ENCODE measurements at places on chromosomes 4 and X.
A peak's percentile ranks its signal among the peaks of the same experiment; 100 is the strongest.

- no peak for DNase-seq
These were observed 431.2 kb upstream of the FAM47C start for GRCh38 chrX:36577006-36577405.

- no peak for DNase-seq
These were observed 34.7 kb downstream of the MANBA start for GRCh38 chr4:102726068-102726467.

- peak; percentile 4 for DNase-seq
These were observed 1.1 kb downstream of the SLIT2 start for GRCh38 chr4:20252656-20253282.

- DNase-seq: no peak
These were observed 137.5 kb upstream of the ANXA3 start for GRCh38 chr4:78414116-78414515.

- no peak for DNase-seq
These were observed 87.8 kb downstream of the PPA2 start for GRCh38 chr4:105386012-105386411.

All from stimulated activated CD4-positive, alpha-beta T cell treated with anti-CD3 and anti-CD28 coated beads, Interleukin-15, amount 100 ng/mL, for 24 hours (primary cell).